ENCODE measurements at places on chromosomes 3 and 15.

GRCh38 chr15:67760901-67761300 lies 64.4 kb upstream of the SKOR1 start:
- DNase-seq = no peak

GRCh38 chr3:13014755-13015285 lies 58.4 kb downstream of the IQSEC1 start:
- no peak for DNase-seq

DNA sequence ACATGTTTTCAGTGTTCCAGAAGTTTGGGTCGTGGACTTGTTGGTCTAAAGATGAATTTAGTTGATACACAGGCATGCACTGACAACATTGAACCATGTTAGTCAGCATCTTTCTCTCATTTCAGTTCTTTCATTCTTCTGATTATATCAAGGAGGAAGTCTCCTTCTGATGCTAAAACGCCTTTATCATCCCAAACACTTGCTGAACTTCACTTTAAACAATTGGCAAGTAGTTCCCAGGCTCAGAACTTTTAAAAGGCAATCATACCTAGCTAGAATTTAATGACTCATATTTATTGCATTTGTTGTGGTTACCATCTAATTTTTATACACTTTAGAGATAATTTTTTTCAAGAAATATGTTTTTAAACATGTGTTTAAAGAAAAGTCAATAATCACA lies 15.9 kb downstream of the LMCD1 start:
- no peak for DNase-seq

- DNase-seq = no peak
Observed at GRCh38 chr3:162605651-162606204, 1109.1 kb downstream of the OTOL1 start.

GRCh38 chr15:60022379-60022741 lies 18.2 kb downstream of the FOXB1 start:
- DNase-seq = no peak

DNA sequence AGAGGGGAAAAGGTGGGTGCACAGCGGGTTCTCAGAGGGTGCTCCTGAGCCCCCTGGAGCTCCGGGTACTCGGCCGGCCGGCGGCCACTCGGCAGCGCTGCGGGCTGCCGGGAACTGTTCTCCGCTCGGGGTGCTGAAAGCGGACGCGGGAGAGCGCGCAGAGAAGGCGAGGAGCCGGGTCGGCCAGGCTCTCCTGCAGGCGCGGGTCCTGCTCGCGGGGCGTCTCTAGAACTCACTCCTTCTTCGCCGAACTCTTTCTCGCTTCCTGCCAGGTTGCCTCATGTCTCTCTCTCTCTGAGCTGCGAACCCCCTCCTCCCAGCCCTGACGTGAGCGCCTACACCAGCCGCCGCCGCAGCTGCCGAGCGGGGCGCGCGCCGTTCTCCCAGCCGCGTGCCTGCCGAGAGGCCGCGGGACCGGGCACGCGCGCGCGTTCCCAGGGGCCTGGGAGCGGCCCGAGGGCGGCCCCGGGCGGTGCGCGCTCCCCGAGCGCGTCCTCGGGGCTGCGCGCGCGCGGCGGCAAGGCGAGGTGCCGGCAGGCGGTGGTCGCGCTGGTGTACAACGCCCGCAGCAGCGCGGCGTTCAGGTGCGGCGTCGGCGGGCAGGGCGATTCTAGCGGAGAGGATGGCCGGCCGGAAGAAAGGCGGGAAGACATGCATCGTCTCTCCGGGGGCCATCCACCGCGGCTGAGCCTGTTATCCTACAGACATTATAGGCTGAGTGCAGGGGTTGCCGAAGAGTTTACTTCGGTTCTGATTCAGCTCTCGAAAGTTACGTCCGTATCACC lies at the start of gene PEX5L:
Gene PEX5L (minus strand): TSS at position 267 of the 785 bp plus-strand sequence. CDS start 338 bp downstream, outside the sequence.
- DNase-seq = peak; percentile 7

DNA sequence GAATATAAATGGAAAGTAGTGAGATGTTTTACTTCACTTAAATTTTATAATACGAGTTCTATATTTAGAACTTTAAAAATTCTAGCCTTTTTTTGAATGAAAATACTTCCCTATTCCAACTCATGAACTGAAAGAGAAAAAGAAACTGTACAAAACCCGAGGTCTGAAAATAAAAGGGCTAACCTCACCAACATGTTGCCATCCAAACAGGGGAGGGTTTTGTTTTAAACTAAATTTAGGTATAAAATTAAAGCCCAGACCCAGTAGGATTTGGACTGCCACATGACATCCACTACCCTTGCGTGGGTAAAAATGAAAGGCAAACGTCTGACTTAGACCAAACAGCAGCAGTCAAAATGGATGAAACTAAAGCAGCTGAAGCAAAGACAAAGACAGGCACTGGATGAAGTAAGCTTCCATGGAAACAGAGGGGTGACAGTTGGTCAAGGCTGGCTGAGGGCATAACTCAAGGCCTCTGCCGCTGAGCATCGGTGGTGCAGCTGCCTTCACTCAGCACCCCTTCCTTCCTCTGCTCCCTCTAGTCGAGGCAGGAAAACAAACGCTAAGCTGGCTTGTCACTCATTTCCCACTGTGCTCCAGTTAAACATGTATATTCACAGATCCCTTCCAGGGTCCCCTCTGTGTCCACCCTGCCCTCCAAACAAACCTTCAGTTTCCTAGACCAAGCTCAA lies 58.1 kb downstream of the TM4SF4 start:
- DNase-seq = no peak

- no peak for DNase-seq
Observed at GRCh38 chr3:22671848-22672247, 531.3 kb upstream of the UBE2E2 start.

GRCh38 chr3:139109271-139109670 lies 64.6 kb upstream of the PRR23C start:
- no peak for DNase-seq

- no peak for DNase-seq
Observed at GRCh38 chr15:27545494-27546255, 553.4 kb downstream of the OCA2 start.

DNA sequence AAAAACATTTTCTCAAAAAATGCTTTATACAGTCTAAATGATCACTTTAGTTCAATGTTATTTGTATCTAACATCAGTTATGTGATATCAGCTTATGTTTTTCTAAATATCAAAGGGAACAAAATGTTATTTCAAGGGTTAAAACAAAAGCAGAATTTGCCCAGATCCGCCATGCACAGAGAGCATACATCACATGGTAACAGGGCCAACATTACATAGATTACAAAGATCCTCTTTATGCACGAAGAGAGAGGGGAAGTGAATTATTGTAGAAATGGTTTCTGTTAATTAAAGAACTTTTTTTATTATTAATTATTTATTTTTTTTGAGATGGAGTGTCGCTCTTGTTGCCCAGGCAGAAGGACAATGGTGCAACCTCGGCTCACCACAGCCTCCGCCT lies 100.8 kb upstream of the MME start:
- no peak for DNase-seq

GRCh38 chr3:42226470-42227425 lies 39.2 kb downstream of the CCK start:
- DNase-seq = no peak

DNA sequence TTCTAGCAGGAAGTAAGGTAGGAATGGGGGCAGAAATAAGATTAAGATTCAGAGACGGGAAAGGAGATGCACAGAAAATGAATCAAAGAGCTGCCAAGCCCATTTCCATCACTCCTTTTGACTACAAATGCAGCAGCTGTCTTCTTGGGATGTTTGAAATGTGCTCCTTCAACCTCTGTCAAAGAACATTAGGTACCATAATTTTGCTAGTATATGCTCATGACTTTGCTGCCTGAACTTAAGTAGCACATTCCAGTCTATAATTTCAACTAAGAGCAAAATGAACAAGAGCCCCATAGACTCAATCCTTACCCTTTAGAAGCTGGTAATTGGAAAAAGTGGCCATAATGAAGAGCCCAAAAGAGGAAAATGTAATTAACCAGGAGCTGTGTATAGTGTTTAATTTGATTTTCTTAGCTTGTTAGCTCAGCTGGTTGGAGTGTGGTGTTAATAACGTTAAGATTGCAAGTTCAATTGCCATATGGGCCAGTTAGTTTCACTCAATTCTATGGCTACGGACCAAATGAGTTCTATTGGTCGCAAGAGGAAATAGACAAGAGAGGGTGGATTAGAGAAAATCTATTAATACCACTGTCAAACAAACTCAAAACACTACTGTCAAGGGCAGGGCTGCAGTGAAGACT lies 349.9 kb downstream of the ZBBX start:
- DNase-seq = no peak

DNA sequence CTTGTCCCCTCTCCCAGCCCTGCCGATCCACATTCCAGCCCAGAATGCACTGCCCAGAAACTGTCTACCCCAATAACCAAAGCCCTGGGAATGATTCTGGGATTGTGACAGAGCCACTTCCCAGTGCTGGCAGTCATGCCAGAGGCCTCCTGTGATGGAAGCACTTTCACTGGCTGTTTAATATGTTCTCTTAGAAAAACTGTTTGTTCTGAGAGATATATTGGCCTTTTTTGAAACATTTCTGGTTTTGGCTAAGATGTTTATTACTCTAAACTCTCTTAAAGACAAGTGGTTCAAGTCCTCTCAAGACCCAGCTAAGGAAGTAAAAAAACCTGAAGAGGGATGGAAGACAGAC lies 74.0 kb upstream of the HACD2 start:
- DNase-seq = no peak

DNA sequence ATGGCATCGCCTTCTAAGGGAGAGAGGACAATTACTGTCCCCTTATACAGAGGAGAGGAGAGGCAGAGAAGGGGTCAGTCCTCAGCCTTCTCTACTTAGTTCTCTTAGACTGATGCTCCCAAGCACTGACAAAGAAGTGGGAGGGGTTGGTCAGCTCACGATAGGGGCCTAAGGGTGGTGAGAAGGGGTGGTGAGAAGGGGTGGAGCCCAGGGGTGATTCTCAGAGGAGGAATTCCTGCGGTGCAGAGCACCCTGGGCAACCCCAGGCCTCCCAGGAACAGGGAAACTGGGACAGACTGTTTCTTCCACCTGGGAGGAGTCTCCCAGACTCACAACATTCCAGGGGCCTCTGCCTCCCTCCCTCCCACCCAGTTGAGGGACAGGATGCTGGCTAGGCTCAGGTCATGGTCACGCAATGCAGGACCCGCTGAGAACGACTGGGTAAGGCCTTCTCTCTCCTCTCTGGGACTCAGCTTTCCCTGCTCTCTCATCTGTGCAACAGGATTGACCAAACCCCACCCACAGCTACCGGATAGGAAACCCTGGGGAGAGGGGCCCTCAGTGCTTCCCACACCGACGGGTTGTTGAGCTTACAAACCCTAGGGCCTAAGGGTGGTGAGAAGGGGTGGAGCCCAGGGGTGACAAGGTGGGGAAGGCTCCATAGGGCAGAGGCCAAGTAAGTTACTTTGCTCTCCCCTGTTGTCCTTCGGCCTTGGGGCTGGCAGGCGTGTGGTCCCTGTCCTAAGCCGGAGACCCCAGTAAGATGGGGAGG lies 1.5 kb downstream of the TPRA1 start:
- no peak for DNase-seq

DNA sequence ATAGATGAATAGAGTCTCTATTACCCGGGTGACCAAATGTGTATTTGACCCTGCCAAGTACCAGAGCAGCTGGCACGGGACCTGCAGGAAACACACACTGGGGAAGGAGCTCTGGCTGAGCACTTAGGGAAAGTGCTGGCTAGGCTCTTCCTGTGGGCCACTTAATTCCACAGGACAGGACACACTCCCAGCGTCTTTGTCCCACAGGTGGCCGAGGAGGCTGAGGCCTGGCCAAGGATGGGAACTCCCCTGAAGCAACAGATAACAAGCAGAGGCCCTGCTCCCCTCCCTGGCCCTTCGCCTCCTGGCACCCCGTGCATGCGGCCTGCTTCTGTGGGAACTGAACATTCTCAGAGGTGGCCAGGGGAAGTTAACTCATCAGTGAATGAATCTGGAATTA lies 180.8 kb downstream of the ATP10A start:
- DNase-seq = no peak

DNA sequence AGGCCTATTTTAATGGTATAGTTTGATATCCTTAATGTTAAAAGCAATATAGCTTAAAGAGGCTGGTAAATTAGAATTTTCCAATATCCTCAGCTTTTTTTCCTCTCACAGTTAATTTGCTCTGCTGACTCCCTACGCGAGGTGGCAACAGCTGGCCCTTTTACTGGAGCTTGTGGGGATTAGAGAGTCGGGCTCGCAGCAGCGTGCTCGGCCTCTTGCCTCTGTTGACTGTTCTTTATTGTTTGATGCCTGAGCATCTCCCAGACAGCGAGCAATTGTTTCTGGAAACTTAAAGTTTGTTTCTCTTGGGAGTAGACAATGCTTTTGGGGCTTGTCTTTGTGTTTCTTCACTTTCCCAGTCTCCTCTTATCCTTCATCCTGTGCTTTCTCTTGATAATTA lies 80.8 kb downstream of the OPA1 start:
- no peak for DNase-seq

- peak; percentile 7 for DNase-seq
Observed at GRCh38 chr3:168511428-168512014, 415.8 kb upstream of the GOLIM4 start.

DNA sequence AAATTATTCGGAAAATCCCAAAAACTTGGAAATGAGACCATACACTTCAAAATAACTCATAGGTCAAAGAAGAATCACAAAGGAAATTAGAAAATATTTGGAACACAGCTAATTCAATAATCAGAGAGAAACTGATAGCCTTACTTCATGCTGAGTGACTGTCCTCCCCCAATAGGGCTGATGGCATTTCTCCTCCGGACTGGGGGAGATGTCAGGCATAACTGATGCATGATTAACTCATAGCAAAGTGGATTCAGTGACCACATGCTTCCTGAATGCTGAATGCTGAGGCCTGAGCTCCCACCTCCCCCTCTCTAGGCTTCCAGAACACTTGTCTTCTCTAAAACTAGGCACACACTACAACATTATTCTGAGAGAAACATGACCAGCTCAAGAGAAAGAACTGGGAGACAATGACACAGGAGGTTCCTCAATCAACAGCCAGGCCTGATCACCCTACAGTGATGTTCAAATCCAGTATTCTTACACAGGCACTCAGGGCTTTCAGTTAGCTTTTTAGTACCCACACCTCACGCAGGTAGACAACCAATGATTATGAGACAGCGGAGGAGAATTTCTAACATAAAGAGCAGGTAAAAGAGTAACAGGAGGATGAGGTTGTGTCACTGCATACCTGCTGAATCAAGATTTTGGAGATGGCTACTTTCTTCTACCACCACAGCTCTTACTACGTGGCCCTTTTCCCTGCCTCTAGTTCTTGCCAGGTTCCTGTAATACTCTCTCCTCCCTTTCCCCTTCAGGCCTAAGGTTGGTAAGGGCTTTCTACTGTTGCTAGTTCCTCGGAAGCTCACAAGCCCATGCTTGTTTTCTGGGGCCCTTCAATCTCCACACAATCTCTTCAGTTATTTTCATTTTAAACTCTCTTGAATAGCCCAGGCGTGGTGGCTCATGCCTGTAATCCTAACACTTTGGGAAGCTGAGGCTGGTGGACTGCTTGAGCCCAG lies 96.1 kb downstream of the FMN1 start:
- peak; percentile 37 for DNase-seq

DNA sequence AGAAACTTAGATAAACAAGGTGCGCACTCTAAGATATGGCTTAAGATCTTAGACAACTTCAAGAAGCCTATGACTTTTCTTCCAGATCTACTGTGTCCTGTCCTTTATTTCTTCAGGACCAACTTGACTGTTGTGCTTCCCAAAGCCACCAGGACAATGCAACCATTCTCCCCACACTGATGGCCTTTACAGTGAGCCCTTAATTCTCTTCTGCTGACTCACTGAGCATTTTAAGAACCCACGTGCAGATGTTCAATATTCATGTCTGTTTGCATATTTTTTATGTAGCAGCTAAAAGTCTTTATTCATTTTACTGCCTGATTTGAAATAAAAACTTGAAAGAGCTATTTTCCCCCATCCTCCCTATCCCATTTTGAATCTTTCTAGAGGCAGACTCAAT lies 103.3 kb upstream of the SLC2A2 start:
- DNase-seq = no peak
